ENCODE measurements at places on chromosomes 7 and 10. TPM values are rescaled to one million over a fixed set of nuclear protein-coding genes. Genes with fewer than 3 reads are reported as not detected.

GRCh38 chr7:47384755-47385535 lies 197.0 kb downstream of the TNS3 start:
- no peak for DNase-seq

DNA sequence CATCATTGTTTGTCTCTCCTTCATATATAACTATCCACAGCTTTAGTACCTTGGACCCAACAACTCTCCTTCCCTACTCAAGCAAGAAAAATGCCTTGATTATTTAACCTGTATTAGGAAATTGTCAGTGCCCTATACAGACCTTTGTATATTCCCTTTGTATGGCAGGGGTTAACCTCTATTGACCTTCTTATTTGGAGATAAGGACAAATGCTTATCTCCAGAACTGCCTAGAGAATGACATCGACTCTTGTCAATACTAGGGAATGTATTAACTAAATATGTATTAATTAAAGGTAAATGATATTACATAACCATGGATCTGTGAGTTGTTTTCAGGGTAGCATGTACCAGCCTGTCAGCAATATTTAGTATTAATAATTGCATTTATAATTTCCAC lies 10.4 kb upstream of the AKR1D1 start:
- no peak for DNase-seq

DNA sequence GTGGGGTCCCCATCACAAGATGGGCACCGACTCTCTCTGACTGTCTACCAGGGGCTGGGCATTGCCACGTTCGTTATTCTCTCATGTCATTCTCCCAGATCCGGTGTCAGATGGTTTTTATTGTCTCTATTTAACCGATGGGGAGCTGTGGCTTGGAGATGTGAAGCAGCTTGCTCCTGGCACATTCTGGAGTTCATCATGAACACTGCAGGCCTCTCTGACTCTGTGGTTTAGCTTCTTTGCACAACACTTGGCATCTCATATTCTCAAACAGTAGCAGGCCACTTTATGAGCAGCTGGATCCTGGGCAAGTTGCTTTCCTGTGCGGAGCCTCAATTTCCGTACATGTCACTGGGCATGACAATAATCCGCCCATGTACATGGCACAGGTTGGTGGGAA lies 119.9 kb downstream of the LRRC18 start:
- no peak for DNase-seq

- peak; percentile 3 for DNase-seq
These were observed 170.0 kb upstream of the MKLN1 start for GRCh38 chr7:131157530-131158243.

DNA sequence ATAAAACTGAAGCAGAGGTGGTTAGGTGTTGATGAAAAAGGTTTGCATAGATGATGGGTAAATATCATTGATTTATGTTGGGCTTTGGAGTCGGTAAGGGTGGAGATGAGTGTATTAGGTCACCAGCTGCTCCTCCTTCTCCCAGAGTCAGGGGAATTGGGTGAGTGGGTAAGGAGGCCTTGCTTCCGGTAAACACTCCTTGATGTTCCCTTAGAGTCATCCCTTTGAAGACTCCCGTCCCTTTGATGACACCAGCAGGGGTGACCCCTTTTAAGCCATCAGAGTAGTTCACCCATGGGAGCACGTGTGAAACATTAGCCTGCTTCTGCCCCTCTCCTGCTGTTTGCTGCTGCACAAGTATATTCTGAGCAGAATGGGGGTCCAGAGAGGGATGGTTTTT lies 92.2 kb upstream of the DKK1 start:
- DNase-seq = no peak

GRCh38 chr10:35015843-35016408 lies 74.2 kb downstream of the CUL2 start:
- no peak for DNase-seq

- DNase-seq = no peak
These were observed 701.4 kb upstream of the COBL start for GRCh38 chr7:52017802-52018679.

- DNase-seq = no peak
These were observed 32.4 kb downstream of the SLIT1 start for GRCh38 chr10:97153270-97153850.

- DNase-seq = no peak
These were observed 91.7 kb upstream of the ADCY1 start for GRCh38 chr7:45482451-45482850.

DNA sequence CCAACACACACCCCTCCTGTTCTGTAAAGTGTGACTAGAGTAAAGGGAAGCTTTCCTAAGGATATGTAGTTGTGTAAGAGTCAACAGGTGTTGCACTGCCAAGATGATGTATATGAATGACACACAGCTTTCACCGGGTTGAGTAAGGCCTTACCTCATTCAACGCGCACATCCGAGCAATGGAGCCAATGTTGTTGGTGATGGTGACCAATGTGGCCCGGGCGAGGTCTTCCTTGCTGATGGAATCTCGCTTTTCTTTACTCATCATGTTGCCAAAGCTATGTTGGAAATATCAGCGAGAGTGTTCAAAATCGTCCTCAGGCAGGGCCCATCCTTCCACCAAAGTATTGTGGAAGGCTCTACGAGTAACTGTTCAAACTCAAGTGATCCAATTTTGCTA lies 52.0 kb downstream of the PANK1 start:
- no peak for DNase-seq

Gene NUP42
- 34.0 TPM for total RNA-seq

Gene CTTNBP2
- 12.0 TPM for total RNA-seq

Gene CNPY4
- 12.6 TPM for total RNA-seq

Measured in thoracic aorta (tissue), 2 donors.